ENCODE measurements at places on chromosomes 11 and 22.

GRCh38 chr11:129209891-129210830, 18.0 kb upstream of the ARHGAP32 start:
- no peak for DNase-seq

DNA sequence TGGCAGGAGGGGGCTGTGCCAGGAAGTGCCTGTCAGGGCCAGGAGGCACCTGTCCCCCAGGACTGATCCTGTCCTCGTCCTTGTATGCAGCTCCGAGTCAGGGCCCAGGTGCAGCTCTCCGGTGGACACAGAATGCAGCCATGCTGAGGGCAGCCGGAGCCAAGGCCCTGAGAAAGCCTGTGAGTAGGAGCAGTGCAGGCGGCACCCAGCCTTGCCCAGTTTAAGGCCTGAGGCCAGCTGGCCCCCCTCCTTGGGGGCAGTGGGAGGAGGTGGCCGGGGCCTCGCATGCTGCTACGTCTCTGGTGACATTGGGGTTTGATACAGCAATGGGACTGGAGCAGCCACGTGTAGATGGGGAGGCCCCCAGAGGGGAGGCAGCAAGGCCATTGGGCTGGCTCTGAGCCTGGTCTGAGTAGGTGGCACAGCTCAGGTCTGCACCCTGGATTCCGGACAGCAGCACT, 34.9 kb downstream of the SBF1 start:
- no peak for DNase-seq

DNA sequence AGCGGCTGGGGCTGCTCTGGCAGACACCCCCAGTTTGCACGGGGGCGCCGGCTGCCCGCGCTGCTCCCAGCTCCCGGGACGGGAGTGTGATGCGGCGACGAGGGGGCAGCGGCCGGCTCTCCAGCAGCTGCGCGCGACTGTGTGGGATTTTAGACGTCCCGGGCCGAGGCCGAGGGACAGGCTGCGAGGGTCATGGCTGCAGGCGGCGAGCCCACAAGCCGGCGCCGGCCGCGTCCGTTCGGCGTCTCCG, 159 bp downstream of the FZD4 start:
- DNase-seq: no peak

DNA sequence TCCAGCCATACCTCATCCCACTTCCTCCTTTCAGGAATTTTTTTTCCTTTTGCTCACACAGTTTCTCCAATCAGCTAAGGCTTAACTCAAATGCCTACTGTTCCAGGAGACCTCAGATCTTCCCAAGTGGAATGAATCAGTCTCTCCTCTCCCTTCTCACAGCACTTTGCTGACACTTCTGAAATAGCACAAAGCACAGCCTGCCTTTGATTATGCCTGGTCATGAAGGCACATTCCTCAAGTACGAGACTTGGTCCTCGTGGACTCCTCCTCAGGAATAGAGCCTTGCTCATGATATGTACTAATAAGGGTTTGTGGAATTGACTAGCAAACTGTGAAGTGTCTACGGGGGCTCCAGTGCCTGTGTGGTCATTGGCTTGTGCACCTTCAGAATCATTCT, 176.7 kb upstream of the TENM4 start:
- no peak for DNase-seq

- DNase-seq: no peak
Measured at GRCh38 chr22:25120761-25121212, 78.9 kb upstream of the CRYBB3 start.

- DNase-seq: no peak
Measured at GRCh38 chr11:130583801-130584211, 135.4 kb downstream of the ADAMTS15 start.

GRCh38 chr11:2582946-2583604, 116.7 kb downstream of the KCNQ1OT1 start:
- DNase-seq: no peak

GRCh38 chr11:112408517-112408916, 147.9 kb upstream of the PLET1 start:
- no peak for DNase-seq

- DNase-seq: no peak
Measured at GRCh38 chr11:101707477-101707876, 123.7 kb upstream of the TRPC6 start.

- peak; percentile 79 for DNase-seq
Measured at GRCh38 chr11:121655537-121656327, 203.0 kb upstream of the SORL1-AS1 start.

GRCh38 chr11:133776671-133777367, 68.5 kb downstream of the SPATA19 start:
- no peak for DNase-seq

DNA sequence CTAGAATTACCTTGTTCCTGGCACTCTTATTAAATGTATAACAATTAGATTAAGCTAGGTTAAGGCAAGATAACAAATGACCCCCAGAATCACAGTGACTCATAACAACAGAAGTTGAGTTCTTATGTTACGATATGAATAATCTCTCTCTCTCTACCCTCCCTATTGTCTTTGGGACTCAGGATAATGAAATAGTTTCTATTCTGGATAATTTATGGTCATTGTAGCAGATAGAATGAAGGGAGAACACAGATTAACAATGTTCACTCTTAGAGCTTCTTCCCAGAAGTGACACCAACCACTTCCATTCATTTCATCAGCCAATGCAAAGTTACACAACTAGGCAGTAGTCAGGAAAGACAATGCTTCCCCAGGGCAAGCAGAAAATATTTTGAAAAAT, 334.5 kb downstream of the C11orf87 start:
- DNase-seq: no peak

- DNase-seq: no peak
Measured at GRCh38 chr11:66289548-66290329, 796 bp upstream of the YIF1A start.

- no peak for DNase-seq
Measured at GRCh38 chr11:11311169-11311568, 41.9 kb downstream of the CSNK2A3 start.

DNA sequence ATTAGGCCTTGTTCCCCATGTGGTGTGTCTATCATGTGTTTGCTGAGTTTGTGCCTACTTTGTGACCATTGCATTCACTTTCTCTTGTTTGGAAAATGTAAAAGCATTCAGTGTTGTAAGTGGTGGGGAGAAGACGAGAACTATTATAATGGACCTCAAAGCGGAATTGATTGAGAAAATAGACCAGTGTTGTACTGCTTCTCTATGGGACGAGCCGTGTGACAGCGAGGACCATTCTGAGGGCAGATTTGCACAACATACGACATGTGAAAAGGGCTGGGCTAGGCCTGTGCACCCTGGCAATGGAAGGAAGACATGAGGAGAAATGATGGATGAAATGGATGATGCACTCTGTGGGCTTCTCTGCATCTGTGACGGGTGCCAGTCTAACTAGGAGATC, 233.5 kb downstream of the DSCAML1 start:
- DNase-seq: no peak

DNA sequence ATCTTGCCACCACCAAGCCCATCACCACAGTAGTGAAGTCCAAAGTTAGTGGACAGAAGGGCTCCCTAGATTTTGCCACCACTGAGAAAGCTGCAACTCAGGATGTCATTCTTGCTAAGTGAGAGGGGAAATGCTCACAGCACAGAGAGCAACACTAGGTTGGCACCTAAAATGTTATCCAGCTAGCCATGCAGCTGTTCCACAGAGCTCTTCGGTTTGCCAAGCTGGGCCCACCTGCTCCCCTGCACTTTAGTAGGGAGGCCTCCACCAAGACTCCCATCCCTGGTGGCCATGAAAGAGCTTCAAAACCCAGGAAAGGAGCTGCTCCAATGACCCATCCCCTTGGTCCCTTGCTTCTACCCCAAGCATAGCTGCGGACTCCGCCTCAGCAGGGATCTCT, 63.8 kb downstream of the TRIM29 start:
- no peak for DNase-seq

- no peak for DNase-seq
Measured at GRCh38 chr11:20248121-20248772, 88.0 kb upstream of the DBX1 start.

DNA sequence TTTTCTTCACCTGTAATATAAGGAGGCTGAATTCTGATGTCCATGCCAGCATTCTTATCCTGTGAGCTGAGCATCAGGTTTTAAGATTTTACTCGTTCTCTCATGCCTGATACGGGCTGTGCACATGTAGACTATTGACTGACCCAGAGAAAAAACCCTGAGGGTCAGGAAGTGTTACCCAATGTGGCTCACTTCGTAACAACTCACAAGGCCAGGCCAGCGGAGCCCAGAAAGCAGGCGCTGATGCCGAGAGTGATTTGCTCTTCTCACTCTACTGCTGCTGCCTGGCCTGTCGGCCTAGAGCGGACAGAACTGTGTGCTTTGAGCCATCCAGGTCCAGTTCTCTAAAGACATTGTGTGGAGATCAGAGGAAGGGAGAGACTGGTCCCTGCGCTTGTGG, 10.8 kb downstream of the THYN1 start:
- DNase-seq: no peak

DNA sequence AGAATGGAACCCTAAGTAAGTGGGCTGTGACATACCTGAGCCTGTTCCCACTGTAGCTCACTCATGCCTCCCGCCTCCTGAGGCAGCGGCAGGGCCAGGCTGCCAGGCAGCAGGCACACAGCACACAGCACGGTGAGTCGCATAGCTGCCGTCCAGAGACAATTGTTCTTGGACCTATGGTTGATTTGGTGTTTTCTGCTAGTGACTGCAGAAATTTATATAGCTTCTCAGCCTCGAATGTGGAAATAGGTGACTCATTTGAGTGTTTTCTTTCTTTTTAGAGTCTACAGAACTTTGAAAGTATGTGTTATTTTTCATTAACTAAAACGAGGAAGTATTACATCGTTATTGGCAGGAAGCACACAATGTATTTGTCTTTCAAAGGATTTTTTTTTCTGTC, at the start of gene MMP7:
TSS of gene MMP7 (minus strand) at position 190 of the 400 bp plus-strand sequence. CDS start at position 143, 47 bp downstream.
- DNase-seq: peak; percentile 22

DNA sequence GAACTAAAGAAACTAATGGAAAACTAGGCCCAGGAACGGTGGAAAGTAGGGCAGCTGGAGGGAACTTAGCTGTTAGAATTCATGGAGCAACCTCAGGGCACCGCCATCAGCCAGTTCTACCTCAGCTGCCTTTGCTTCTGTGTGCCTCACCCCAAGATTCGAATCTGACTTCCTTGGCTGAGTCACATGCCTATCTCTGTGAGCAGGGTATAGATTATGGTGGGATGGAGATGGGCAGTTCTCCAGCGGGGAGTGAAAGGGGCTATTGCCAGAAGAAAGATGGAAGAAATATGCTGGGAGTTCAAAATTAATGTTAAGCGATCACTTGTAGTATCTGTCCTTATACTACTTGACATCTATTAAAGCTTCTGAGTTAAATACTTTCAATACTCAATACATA, 18.9 kb upstream of the VWA5A start:
- no peak for DNase-seq

DNA sequence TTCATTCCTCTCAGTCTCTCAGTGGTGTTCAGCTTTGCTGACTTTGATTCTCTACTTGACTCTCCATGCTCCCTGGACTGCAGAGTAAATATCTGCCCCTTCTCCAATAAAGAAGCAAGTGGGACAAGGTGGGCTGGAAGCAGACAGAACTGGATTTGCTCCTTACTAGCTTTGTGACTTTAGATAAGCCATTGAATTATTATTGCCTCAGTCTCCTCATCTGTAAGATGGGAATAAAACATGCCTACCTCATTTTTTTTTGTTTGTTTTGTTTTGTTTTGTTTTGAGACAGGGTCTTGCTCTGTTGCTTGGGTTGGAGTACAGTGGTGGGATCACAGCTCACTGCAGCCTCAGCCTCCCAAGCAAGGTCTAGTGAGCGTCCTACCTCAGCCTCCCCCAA, 44.6 kb downstream of the WT1 start:
- no peak for DNase-seq

DNA sequence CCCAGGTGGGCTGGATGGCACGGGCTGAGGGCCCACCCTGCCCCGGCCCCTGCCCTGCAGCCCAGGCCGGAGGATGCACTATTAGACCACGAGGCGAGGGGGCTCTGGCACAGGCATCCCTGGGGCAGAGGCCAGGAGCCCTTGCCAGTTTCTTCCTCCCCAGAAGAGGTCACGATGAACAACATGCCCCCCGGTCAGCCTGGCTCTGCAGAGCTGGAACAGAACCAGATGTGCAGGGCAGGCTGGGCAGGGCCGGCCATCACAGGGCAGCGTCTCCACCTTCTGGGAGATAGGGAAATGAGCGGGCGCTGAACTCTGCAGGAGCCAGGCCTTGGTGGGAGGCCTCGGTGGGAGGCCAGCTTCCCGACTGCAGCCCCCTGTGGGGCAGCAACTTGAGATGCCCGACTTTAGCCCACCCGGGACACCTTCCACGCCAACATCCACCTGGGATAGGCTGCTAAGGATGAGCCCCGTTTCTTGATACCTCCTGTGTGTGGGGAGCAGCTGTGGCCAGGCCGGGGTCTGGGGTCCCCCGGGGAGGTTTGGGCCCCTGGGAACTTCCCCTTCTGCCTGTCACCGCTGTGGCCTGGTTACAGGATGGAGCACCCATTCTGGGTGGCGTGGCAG, 21.8 kb upstream of the GNB1L start:
- DNase-seq: no peak

DNA sequence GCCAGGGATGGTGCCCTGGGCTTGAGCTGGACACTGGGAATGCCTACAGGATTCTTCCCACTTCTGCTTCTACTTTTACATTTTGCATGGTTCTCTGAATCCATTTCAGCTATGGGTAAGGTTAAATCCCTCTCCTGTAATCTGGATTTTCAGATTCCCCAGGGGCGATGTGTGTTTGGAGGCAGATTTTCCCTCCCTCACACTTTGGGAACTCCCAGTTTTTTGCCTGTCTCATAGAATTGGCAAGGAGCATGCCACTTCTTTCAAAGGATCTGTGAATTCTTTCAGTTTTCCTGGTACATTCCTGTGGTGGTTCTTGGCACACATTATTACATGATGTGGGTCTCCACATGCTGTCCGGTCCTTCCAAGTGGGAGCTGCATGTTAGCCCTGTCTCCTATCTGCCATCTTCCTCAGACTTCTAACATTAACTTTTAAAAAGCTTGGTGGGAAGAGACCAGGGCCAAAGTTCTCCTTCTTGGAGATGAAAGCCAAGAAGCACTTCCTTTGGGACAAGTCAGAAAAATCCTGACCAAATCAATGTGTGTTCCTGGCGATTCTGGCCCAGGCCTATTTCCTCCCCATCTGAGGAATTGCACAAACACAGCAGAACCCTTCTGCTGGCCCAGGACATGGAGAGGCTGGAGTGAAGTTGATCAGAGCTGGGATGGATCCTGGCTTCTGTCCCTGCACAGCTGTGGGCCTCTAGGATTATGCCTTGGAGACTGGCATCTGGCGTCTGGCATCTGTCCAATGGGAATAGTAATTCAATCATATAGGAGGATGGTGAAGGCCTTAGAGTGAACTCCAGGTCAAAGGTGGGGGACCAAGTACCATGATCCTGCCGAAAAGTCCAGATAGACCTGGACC, 5.4 kb upstream of the APOL2 start:
- DNase-seq: no peak

All from B cell (primary cell).